ENCODE measurements at places on chromosomes 6 and 20.

GRCh38 chr6:10441004-10441654 lies 26.3 kb upstream of the TFAP2A start:
- no peak for DNase-seq

DNA sequence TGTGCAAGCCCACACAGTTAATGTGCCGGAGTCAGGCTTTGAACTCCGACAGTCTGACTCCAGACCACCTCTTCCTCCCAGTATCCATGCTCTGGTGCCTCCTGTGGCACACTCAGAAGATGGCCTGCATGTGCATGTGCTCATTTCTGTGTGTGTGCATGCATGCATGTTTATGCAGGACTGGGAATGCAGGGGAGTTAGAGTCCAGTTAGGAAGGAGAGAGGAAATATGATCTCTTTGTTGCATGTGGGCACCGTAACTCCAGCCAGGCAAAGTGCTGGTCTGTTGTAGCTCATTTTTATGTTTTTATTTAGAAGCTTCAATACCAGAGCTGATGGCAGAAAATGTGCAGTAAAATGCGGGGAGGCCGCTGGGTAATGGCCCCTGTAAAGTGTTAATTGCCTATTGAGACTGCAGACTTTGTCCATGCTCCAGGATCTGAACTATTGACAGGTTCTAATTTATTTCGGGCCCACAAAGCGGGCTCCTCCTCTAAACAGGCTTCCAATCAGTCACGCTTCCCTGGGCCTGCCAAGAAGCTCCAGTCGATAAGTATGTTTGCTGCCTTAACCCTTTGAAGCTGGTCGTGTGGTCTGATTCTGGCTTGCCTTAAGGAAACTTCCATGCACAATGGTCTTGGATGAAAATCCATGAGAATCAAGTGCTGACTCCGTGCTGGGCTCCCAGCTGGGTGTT lies 248.3 kb downstream of the DHX35 start:
- peak; percentile 41 for DNase-seq

- no peak for DNase-seq
These were observed 27.1 kb upstream of the KIAA1586 start for GRCh38 chr6:57019434-57019833.

- DNase-seq = peak; percentile 65
These were observed 653 bp downstream of the LMBRD1 start for GRCh38 chr6:69796073-69796641.

DNA sequence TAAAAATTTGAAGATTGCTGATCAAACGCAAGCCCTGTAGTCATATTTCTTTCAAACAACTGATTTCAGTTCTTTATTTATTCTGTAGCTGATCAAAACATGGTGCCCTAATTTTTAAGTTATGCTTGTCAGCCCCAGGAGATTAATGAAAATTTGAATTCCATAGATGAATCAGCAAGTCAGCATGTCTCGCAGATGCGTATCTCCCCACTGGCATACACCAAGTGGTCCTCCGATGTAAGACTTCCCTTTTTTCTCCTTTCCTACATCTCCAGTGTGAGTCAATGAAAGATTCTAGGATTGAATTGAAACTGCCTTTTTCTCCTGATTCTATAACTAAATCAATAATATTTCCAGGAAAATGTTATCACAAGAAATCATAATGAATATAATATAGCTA lies 539.6 kb upstream of the NOX3 start:
- DNase-seq = no peak

DNA sequence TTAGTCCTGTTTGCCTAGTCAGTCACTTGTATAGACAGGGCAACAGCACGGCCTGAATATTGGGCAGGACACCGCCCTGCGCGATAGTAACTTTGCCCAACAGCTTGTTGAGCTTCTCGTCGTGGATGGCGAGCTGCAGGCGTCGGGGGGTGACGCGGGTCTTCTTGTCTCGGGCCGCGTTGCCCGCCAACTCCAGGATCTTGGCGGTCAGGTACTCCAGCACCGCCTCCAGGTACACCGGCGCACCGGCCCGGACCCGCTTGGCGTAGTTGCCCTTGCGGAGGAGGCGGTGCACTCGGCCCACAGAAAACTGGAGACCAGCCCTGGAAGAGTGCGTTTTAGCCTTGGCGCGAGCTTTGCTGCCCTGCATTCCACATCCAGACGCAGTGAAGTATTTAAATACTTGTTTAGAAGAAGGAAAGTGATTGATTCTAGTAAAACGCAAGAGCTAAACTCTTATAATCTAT lies 92.8 kb upstream of the BTN3A2 start:
- DNase-seq = peak; percentile 74

DNA sequence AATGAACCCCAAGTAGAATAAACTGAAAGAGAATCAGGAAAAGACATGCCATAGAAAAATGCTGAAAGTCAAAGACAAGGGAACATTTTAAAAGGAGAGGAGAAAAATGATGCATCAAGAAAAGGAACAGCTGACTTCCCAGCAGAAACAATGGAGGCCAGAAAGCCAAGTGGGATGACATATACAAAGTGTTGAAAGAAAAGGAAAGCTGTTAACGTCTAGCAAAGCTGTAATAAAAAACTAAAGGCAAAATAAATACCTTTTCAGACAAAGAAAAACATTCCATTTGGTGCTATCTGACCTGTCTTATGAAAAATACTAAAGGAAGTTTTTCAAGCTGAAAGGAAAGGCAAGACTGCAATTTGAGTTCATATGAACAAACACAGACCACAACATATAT lies 34.1 kb upstream of the PDE10A start:
- no peak for DNase-seq

- DNase-seq = peak; percentile 54
These were observed 8.5 kb upstream of the PSMG4 start for GRCh38 chr6:3250231-3250675.

- DNase-seq = no peak
These were observed 735.7 kb upstream of the HS3ST5 start for GRCh38 chr6:115078555-115078954.

- DNase-seq = no peak
These were observed 4.6 kb downstream of the EGFL8 start for GRCh38 chr6:32168807-32169591.

DNA sequence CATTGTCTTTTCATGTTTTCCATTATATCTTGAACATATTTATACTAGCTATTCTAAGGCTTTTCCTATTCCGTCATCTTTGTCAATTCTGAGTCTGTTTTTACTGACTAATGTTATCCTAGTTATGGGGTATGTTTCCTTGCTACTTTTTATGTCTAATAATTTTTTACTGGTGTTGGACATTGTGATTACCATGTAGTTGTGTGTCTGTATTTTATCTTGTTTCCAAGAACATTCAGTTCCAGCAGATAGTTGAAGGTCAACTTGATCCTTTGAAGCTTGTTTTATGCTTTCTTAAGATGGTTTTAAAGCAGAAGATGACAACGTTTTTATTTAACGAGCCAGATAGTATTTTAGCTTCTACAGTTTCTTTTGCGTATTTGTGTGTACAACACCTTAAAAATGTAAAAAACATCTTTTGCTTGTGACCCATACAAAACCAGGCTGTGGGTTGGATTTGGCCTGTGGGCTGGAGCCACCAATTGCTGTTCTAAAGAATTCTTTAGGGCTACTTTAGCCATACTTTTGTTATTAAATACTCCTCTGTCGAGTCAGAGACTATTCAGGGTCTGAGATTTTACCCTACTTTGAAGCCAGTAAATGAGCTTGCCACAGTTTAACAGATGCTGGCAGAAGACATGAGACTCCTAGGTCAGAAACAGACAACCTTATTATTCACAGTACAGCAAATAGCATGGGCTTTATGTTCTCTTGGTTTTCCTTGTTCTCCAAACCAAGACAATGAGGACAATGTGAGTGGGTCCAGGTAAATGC lies 38.7 kb upstream of the REV3L start:
- DNase-seq = no peak

GRCh38 chr20:9837634-9838033 lies 1.2 kb downstream of the PAK5 start:
- peak; percentile 2 for DNase-seq

DNA sequence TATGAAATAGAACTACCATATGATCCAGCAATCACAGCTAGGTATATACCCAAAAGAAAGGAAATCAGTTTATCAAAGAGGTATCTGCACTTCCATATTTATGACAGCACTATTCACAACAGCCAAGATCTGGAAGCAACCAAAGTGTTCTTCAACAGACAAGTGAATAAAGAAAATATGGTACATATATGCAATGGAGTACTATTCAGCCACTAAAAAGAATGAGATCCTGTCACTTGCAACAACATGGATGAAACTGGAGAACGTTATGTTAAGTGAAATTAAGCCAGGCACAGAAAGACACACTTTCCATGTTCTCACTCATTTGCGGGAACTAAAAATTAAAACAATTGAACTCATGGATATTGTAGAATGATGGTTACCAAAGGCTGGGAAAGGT lies 15.3 kb downstream of the PCNA start:
- DNase-seq = no peak

DNA sequence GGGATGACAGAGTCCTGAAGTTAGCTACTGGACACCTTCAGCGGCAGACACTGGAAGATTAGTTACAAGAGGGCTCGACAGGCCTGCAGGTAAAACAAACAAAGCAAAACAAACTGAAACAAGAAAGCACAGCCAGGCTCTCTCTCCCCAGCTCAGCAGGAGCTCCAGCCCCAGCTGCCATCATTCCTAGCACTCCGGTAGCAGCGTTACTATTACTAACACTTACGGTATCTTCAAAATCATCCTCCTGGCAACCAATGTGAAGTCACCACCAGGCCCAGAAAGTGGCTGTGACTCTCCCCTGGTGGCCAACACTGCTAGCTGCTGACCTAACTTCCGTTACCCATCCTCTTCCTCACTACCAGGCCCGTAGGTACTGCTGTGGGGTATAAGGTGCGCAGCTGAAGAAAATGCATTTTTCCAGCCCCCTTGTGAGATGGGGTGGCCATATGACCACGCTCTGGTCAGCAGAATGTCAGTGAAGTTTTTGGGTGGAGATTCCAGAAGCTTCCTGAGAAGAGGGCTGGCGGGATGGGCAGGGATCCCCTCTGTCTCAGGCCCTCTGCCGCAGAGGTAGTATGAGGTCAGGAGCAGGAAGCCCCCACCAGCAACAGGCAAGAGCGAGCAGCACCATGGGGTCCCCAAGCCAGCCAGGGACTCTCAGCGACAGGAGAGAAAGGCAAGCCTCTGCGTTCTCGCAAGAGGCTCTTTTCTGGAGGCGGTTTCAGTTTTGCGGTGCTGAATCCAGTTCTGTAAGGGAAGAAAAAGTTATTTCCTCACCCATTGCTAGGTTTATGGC lies 37.4 kb upstream of the TBXT start:
- peak; percentile 27 for DNase-seq

DNA sequence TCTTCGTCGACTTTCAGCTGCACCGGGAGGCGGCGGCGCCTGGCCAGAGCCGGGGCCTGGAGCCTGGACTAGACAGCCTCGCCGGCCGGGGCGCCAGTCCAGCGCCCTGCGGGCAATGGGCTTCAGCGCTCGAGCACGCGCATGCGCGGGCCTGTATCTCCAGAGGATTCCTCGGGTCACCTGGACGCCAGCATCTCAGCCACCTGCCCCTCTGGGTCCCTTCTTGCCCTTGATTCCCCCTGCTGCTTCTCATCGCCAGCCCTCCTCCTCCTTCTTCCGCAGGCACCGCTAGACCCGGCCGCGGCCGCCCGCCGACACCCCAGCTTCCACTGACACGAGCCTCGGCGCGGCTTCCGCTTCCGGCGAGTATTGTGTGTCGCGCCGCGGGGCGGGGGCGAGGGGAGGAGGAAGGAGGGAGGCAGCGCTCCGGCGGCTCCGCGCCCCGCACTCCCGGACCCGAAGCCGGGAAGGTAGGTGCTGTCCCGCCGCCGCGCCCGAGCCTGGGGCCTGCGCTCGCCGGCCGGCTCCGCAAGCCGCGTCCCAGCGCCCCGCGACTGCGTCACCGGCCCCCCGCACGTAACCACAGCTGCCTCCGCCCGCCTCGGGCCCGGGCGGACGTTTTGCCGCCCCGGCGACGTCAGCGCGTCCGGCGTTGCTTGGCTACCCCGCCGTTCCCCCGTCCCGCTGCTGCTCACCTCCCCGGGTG lies at the start of gene TRIM39:
Gene TRIM39, plus strand, starts transcription at position 402 of the 706 bp plus-strand sequence. CDS start 2,391 bp downstream, outside the sequence.
- DNase-seq = peak; percentile 93

DNA sequence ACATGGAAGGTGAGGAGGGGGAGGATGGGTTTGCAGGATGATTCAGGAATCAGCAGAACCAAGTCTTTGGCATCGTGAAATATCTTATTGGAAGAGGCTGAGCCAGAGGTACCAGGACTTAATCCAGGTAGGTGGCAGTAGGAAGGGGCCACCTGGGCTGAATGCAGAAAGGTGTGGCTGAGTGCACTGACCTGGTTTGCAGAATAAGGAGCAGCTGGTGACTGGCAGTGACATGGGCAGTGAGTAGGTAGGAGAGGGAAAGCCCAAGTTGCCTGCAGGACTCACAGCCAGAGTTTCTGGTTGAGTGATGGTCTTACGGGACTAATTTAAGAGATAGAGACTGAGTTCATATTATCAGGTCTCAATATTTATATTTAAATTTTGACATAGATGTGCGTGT lies 1.1 kb upstream of the PBOV1 start:
- no peak for DNase-seq

All from neural progenitor cell (in vitro differentiated cells).